ENCODE measurements at places on chromosomes 5 and 9.

DNA sequence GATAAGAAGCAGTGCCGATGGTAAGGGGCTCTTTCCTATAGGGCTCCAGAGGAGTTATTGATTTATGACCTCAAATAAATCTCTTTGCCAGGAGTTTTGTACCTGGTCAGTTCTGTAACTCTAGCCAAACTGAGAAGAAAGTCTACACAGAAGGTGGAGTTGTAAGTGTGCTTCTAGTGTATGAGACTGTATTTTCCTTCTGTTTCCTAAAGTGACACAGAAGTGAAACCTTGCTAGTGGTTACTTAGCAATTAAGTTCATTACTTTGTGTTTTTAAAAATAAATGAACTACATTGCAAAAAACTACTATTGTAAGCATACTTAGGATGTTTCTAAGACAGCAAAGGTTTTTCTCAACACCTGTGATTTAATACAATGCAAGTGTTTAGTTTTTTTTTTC, 48.7 kb upstream of the ACTBL2 start:
- DNase-seq, result no peak

DNA sequence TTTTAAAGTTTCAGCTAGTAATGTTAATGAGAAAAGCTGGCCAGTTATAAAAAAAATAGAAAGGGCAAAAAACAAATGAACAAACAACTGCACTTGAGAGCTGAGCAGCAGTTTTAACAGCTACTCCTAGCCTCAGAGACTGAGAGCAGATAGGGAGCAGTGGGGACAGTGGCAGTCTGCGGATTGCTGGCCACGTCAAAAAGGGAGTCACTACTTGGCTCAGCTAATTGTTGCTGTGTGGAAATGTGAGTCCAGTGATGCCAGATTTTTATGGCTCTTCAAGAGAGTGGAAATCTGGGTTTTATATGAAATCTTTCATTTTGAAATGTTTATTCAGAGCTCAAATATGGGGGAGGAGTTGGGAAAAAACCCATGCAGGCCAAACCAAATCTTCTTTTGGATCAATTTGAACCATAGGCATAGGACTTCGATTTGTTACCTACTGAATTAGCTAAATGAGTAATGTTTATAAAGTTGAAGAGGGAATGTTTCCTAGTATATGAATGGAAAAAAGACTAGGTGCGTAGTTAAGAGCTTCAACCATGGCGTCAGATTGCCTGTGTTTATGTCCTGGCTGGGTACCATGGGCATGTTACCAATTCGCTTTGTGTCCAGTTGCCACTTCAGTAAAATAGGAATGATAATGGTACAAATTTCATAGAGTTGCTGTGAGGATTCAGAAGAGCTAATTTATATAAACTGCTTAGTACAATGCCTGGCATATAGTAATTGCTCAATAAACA, 102.1 kb downstream of the PAM start:
- DNase-seq, result no peak

DNA sequence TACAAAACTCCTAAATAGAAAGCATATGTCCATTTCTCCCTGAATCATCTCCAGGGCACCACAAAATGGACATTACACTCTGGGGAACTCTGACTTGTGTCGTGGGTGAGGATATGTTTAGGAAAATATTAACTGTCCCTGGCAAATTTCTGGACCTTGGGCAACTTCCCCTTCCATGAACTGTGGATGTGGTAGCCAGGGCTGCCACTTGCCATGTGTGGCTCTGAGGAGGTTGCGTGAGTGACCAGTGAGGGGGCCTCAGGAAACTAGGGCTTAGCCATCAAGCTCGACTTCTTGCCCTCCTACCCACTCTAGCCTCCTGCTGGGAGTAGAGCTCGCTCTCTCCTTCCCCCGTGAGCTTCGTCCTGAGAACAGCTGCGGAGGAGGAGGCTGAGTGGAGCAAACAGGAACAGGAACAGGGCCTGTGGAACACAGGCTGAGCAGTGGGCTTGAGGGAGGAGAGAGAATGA, 13.8 kb upstream of the STC2 start:
- no peak for DNase-seq

DNA sequence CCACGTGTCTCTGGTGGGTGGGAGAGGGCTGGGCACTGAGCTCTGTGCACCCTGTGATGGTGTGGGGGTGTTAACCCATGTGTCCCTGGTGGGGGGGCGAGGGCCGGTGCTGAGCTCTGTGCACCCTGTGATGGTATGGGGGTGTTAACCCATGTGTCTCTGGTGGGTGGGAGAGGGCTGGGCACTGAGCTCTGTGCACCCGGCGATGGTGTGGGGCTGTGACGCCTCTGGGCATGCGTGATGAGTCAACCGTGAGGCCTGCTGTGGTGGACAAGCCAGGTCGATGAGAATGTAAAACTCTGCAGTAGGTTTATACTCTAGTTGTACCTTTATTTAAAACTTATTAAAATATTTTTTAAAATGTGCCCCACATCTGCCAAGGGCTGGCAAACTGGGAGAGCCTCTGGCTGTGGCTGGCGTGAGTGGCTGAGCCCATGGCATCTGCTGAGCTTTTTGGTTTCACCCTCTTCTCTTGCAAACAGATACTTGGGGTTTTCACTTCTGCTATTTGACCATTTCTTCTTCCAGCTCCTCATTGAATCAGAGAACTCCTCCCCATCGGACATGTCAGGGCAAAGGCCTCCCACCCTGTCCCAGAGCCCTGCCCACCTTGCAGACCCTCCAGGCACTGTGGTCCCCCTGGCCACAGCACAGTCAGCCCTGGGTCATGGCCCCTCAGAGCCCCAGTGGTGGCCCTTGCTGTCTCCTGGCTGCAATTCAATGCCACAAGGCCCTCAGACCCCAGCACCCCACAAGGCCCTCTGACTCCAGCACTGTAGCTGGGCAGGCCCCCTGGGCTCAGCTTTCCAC, 18.5 kb upstream of the EXOC3 start:
- peak; percentile 14 for DNase-seq

GRCh38 chr9:91558879-91559278, 135.2 kb upstream of the NFIL3 start:
- no peak for DNase-seq

DNA sequence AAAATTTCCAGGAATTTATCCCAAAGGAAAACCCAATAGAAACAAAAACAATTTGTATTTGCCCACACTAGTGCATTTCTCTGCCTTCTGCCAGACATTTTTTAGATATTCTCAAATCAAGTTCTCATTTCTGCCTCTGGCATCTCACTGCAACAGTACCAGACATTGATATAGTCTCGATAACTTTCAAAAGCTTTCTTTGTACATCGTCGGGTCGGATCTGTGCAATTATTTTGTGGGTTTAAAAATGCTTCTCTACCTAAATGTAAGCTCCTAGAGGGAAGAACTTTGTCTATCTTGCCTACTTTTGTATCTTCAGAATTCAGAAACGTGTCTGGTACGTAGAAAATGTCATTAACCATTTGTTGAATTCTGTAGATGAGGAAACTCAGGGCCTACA, 125.5 kb upstream of the LIFR start:
- no peak for DNase-seq

- no peak for DNase-seq
Observed at GRCh38 chr5:163635631-163636030, 130.2 kb downstream of the MAT2B start.

GRCh38 chr9:118736406-118736805, 632.8 kb downstream of the BRINP1 start:
- DNase-seq, result no peak

- DNase-seq, result no peak
Observed at GRCh38 chr9:134191455-134192209, 27.3 kb upstream of the RNU6ATAC start.

DNA sequence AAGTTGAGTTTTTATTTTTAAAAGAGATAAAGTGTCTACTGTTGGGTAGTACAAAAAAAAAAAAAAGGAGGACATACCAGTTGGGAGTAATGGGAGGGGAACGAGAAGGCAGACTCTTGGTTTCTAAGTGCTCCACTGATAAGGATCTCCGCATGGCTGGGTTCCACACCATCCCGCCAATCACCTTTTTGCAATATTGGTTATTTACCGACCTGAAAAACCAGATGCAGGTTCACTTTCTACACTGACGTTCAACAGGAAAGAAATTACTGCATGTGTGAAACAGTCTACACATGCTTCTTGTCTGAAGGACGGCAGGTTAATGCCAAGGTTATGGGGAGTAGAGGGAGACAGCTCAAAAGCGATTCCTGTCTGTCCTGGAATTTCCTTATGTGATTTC, 75.5 kb downstream of the PTPN3 start:
- DNase-seq, result no peak

- DNase-seq, result no peak
Observed at GRCh38 chr9:126217250-126217653, 109.4 kb upstream of the MVB12B start.

DNA sequence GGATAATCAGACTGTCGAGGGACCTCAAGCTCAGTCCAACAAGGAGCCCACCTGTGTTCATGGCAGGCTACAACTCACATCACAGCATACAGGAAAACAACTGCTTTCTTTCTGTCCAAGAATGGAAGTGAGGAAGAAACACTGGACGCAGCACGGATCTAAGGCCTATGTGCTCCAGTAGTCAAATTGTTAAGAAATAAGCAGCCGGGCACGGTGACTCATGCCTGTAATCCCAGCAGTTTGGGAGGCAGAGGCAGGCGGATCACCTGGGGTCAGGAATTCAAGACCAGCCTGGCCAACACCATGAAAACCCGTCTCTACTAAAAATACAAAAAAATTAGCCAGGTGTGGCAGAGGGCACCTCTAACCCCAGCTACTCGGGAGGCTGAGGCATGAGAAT, 427.8 kb downstream of the BNC2 start:
- no peak for DNase-seq

DNA sequence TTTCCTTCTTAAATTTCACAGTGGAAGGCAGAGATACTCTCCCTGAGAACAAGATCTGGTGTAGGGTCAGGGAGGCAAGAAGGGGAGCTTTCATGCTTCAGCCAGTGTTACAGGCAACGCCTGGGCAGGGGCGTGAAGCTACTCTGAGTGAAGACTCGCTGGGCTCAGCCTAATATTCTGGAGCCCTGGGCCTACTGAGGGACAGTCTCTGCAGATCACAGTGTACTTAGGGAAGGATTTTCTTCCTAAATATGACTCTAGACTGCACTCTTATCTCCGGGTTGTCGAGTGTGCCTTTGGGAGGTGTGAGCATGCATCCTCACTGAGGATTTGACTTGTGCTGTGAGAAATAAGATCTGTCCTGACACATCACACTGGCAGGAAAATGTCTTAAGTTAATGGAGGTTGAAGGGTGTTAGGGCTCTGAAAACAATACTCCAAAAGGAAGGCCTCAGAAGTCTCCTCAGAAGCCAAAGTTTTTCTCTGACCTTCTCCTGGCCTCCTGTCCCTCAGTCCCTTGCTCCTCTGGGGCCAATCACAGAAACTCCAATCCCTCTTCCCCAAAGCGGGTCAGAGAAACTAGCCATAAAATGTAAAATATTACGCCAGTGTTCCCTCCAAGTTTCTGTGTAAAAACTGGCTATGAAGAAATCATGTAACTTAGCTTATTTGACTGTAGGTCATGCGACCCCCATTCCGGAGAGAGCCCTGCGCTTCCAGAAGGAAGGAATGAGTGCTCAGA, 156.8 kb upstream of the TBC1D2 start:
- no peak for DNase-seq

DNA sequence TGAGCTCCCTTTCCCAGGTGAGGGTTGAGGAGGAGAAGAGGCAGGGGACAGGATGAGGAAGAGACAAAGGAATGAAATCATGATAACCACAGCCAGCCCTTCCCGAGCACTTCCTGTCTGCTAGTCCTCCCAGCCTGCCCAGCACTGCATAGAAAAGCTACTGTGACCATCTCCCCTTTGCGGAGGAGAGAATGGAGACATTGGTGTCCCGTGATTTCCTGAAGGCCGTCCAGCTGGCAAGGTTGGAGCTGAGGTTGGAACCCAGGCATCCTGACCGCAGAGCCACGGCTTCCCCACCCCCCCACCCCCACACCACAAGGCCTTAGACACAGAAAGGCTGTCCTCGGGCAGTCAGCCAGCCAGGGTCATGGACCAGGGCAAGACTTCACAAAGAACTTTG, 131.1 kb upstream of the ICE1 start:
- DNase-seq, result no peak

- DNase-seq, result no peak
Observed at GRCh38 chr5:126587551-126588390, 7.2 kb downstream of the ALDH7A1 start.

GRCh38 chr5:134125039-134126015, 10.8 kb downstream of the TCF7 start:
- peak; percentile 28 for DNase-seq

- DNase-seq, result no peak
Observed at GRCh38 chr9:104330841-104331240, 173.2 kb upstream of the OR13F1 start.

All from posterior cingulate gyrus (tissue), 11 donors.